Astrocyte of the cerebellum (primary cell): ENCODE measurements at places on chromosomes 13 and 19.

DNA sequence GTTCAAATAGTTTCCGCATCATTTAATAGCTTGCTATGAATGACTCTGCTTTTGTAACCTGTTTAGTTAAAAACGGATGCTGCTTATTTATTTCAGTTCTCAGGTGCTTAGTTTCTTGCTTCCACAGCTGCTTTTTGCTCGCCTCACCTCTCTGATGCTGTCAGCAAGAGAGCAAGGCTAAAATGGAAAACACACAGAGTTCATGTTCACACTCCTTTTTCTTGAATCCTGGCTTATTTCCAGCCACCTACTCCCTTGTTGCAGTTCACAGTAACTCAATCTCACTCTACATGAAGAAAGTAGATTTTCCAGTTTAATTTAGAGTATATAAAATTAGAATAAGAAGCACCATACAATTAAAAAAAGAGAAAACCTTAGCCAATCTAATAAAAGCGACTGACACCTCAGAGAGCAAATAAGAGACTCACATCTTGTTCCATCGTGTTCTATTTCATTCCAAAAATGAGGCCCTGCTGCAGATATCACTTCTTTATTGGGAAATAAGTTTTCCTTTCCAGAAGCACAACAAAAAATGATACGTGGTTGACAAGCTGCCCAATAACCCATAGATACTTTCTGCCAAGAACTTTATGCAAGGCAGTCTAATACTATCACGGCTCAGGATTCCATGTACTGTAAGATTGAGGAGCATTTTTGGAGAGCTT is 326.1 kb upstream of the SLITRK1 start:
- DNase-seq: no peak

GRCh38 chr13:111139873-111140561 is 24.9 kb downstream of the ARHGEF7 start:
- DNase-seq: no peak

DNA sequence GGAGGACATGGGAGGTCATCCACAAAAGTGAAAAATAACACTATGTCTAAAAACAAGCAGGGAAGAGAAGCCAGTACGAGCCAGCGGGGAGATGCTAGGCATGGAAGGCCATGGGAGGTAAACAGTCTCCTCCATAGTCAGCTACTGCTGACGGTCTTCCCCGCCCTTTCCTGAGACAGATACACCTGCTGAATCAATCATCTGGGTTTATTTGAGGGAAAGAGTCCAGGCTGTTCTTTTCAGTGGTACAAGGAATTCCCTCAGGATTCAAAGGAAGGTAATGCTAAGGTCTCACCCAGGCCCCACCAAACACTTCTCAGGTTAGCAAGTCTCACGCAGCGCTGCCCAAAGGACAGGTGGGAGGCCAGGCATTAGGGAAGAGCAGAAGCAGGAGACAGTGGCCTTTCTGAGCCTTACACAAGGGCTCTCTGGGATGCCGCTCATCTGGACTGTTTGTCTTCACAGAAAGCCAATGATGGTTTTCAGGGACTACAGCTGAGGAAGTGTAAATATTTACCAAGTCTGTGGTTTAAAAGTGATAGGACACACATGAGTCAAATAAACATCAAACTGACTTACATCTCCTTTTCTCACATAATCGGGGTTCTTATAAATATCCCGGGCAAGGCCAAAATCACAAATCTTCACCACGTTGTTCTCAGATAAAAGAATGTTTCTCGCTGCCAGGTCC is 173.9 kb downstream of the FLT1 start:
- DNase-seq: no peak

DNA sequence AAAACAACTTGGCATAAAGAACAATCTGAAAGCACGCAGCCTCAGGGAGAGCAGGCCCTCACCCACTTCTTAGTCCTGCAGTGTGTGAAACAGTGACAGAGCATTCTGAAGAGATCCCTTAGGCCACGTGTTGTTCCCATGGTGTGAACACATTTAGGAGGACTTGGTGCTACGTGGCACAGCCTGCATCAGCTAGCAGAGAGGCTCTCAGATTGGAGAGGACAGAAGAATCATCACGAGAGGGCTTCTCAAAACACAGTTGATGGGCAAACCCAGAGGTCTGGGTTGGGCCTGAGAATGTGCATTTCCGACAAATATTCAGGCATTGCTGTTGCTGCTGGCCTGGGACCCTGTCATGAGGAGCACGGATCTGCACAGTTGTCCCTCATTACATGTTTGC is 26.1 kb upstream of the TFDP1 start:
- no peak for DNase-seq

- no peak for DNase-seq
Observed at GRCh38 chr13:33575378-33575777, 242.6 kb upstream of the RFC3 start.

- peak; percentile 3 for DNase-seq
Observed at GRCh38 chr13:54241719-54242118, 1213.1 kb downstream of the OLFM4 start.
